ENCODE measurements at places on chromosomes 2 and 18.

GRCh38 chr2:211247751-211248150, 691.4 kb downstream of the CPS1 start:
- no peak for DNase-seq

- no peak for DNase-seq
Observed at GRCh38 chr2:163077241-163077640, 238.7 kb upstream of the KCNH7 start.

GRCh38 chr2:221640686-221641085, 68.6 kb upstream of the EPHA4 start:
- no peak for DNase-seq

GRCh38 chr2:216229277-216229914, 120.2 kb downstream of the XRCC5 start:
- DNase-seq = no peak

DNA sequence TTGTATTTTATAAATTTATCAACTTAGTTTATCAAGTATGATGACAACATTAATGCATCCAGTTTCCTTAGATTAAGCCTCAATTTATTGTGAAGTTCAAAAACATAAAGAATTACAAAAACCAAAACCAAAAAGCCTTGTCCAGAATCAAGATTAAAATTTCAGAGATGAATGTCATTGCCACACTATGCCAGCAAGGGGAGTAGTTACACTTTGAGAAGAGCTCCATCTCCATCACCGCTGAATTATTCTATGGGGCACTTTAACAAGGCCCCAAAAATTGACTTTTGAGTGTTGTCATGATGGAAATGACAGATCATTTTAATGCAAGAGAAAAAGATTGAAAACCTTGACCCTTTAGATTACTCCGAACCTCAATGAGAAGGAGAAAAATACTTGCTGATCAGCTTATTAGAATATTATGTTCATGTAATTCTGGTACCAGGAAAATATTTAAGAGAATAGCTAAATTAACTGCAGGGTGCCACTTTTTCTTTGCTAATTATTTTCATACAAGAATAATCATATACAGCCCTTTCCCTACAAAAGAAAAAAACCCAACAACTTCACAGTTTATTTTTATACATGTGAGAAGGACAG, 152.5 kb upstream of the AQP4 start:
- no peak for DNase-seq

DNA sequence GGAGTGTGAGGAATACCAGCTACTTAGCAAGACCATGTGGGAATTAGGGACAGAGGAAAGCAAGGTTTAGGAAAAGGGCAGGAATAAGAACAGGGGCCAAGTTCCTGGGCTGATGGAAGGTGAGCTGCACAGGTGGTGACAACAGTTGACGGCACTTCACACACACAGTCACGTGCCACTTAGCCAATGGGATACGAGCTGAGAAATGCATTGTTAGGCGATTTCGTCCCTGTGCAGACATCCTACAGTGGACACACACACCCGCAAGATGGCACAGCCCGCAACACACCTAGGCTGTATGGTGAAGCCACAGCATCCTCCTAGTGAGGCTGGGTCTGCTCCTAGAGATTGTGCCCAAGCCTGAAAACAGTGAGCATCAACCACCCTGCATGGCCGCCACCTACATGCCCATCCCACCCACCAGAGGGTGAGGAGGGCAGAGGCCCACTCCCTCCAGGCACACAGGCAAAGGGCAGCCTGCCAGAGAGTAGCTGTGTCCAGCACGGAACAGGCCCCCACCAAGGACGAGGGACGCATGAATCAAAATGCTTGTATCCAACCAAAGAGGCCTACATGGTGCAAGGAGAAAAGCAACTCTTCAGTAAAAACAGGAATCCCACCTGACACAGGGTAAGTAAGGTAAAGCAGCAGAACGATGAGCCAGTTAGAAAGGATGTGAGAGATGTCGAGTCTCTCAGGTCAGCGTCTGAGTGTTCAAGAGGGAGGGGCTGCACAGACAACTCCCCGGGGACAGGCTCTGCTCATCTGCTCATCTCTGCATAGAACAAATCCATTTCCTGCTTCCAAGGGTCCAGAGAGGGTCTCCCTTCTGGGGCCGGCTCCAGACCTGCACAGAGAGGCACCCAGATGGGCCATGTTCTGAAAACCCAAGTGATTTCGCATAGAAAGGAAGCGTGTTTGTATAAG, 51.3 kb downstream of the ZNF516 start:
- DNase-seq = no peak

DNA sequence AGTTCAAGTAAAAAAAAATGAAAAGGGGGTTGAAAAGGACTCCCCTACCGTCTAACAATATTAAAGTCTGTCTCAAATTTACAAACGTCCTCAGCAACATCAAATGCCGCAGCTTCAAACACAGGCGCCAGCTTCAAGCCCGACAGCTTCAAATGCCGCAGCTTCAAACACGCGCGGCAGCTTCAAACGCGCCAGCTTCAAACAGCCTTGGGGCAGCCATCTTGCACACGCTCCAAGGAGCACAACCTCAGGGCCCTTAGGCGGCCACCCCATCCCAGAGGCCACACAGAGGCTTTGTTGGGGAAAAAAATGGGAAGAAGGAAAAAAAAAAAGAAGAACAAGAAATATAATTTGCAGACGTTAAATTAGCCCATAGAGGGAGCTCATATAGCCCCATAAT, 244.4 kb upstream of the VRK2 start:
- DNase-seq = no peak

DNA sequence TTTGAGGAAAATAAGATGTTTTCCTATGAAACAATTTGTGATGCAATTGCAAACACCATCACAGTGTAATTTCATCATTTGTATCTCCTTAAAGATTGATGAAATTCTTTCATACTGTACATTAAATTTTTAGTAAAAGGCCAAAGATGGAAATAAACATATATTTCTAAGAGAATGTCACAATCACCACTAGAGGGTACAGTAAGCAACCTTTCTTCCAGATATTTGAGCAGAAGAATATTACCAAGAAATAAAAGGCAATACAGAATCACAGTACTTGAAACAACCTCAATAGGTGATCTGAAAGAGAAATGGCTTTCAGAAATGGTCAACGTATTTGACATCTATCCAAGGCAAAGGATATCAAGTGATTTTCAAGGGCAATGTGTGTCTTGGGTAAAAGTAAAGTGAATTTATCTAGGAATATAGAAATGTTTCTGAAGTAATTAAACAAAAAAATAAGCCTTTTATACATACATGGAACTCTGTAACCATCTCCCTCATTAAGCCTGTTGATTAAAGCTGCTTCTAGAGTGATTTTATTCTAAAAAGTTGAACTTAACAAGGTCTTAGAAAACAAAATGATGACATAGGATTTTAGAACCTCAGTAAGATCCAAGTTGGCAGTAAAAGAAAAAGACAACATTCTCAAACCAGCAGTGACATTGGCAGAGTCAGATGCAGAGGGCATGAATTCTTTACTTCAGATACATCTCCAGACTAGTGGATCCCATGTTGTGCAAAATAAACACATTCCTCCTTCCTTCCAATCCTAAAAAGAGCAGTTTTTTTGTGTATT, 90.3 kb upstream of the SESTD1 start:
- no peak for DNase-seq

- DNase-seq = no peak
Observed at GRCh38 chr2:236631281-236631855, 61.7 kb downstream of the ACKR3 start.

DNA sequence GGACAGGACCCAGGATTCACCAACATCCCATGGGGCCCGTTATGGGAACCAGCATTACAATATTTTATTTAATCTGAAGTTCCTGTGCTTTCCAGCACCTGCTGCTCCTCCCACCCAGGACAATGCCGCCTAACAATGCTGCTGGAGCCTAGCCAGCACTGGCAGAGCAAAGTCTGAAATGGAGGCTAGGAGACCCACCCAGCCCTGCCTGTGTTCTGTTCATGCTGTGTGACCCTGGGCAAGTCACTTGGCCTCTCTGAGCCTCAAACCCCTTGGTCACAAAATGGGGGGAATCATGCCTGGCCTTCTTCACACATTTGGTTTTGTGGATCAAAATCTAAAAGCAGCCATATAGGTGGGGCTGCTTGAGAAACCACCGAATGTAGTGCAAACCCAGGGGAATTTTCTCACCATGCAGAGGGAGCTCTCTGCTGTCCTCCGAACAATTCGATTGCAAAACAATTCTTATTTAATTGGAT, 38.5 kb upstream of the ODC1 start:
- no peak for DNase-seq

GRCh38 chr2:20093263-20094141, 42.1 kb upstream of the LAPTM4A start:
- no peak for DNase-seq

All from activated T-cell treated with anti-CD3 and anti-CD28 coated beads for 48 hours (primary cell).